ENCODE measurements at places on chromosomes 4 and X.

DNA sequence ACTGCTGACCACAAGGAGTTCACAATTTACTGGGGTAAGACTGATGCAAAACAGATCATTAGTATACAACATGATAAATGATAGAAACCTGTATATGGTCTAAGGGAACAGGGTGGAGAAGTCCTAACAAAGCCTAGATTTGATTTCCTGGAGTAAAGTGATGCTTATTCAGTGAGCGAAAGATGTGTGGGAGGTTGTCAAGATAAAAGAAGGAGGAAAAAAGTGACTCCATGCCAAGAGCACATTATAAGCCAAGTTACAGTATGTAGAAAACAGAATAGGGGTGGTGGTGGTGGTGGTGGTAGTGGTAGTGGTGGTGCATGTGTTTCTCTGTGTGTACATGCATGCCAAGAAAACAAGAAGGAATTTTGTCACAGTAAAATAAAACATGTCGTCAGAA is 325.2 kb downstream of the MAPK10 start:
- no peak for DNase-seq

GRCh38 chr4:3387943-3388361 is 53.8 kb upstream of the HGFAC start:
- no peak for DNase-seq

- no peak for DNase-seq
Observed at GRCh38 chr4:119049342-119049741, 86.3 kb upstream of the MYOZ2 start.

- no peak for DNase-seq
Observed at GRCh38 chr4:2866891-2867290, 23.2 kb downstream of the ADD1 start.

Data from activated CD8-positive, alpha-beta memory T cell treated with anti-CD3 and anti-CD28 coated beads for 24 hours (primary cell).